ENCODE measurements at places on chromosomes 7 and 10.

DNA sequence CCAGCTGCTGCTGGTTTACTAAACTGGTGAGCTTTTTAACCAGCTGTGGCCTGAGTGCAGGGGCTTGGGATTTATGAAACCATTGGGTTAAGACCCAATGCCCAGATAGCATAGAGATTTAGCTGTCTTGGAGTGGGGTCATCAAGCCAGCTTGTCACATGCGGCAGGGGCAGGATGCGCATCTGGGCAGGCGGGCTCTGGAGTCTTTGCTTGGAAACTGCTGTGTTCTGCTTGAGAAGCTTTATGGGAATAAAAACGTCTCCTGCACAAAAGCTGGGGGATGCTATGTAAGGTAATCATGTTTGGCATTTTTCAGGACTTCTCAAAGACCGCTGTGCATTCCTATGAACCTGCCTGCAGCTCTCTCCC, 136.3 kb downstream of the MAPK8 start:
- DNase-seq: no peak

DNA sequence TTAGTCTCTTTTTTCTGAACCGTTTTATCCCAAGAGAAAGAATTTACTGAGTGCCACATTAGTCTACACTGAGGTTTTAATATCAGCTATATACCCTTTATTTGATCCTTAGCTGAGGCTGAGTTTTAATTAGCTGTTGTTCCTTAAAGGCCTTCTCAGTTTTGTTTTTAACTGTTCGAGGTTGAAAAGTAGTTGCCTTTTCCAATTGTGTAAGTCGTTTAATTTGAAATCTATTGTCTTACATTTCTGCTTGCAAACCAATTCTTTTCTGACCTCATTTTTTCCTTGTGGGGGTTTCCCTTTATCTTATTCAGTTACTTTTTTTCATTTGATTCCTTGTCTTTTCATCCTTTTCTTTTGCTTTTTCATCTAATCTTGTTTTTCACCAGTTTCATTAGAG, 30.8 kb downstream of the UMAD1 start:
- peak; percentile 27 for DNase-seq

GRCh38 chr7:55060636-55061022, 41.8 kb downstream of the EGFR start:
- no peak for DNase-seq

GRCh38 chr7:155467846-155468784, 10.2 kb downstream of the EN2 start:
- DNase-seq: no peak

DNA sequence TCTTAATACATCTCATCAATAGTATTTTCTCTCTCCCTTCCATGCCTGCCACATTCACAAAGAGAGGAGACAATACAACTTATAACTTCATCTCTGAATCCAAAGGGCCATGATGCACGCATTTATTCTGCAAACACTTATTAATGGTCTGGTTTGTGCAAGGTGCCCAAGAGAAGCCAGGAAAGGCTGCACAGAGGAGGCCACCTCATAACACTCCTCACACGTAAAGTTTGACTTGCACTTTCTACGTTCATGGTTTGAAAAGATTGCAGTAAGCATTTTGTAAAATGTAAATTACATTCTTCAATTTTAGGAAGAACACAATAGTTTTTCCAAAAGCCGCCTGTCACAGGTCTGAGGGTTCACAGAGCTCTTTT, 1.2 kb upstream of the PALS2 start:
- DNase-seq: no peak

Measured in suppressor macrophage (primary cell).